ENCODE measurements at places on chromosomes 7 and 10.

DNA sequence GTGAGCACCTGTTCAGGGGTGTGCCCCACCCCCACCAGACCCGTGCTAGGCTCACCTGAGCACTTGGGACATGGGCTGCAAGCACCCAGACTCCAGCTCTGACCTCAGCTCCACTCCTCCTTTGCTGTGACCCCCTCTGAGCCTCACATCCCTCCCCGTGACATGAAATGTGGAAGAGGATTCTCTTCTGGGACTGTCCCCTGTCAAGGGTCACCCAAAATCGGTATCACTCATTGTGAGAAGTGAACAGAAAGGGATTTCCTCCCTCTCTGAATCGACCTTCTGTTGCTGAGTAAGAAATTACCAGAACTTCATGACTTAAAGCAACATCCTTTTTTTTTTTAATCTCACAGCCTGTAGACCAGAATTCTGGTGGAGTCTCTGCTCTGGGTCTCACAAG, 6.2 kb upstream of the CHST15 start:
- no peak for DNase-seq

GRCh38 chr10:120508393-120508792, 51.4 kb downstream of the PLPP4 start:
- no peak for DNase-seq

DNA sequence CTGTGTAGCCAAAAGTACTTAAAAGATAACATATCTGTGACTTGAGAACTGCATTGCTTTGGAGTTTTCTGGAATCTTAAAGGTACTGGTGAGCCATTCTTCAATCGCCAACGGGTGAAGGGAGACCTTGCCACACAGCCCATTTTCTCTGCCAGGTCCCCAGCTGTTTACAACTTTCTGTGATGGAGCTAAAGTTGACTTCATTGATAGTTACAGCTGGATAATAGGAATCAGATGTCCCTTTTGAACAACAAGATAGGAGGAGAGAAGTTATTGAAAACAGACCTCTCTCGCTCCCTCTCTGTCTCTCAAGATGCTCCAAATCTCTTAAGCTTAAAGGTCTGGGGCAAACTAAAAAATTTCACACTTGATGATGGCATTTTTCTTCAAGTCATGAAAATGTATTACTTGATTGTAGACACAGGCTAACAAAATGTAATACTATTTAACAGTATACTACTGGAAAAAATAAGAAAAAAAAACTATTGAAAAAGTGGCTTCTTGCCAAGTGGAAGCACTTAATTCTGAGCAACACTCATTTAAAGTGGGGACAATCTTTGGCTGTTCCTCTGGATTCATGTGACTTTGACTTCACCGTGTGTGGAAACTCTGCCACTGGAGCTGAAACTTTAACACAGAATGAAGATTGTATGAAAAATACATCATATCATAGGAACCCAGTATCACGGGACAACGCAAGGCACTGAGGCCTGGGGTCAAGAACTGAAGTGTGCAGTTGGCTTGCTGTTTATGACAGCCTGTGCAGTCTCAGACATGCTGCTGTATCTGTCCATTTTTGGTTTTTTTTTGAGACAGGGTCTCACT, 78.4 kb upstream of the AFAP1L2 start:
- DNase-seq, result no peak

- no peak for DNase-seq
Measured at GRCh38 chr7:85525676-85526075, 338.8 kb upstream of the SEMA3D start.

DNA sequence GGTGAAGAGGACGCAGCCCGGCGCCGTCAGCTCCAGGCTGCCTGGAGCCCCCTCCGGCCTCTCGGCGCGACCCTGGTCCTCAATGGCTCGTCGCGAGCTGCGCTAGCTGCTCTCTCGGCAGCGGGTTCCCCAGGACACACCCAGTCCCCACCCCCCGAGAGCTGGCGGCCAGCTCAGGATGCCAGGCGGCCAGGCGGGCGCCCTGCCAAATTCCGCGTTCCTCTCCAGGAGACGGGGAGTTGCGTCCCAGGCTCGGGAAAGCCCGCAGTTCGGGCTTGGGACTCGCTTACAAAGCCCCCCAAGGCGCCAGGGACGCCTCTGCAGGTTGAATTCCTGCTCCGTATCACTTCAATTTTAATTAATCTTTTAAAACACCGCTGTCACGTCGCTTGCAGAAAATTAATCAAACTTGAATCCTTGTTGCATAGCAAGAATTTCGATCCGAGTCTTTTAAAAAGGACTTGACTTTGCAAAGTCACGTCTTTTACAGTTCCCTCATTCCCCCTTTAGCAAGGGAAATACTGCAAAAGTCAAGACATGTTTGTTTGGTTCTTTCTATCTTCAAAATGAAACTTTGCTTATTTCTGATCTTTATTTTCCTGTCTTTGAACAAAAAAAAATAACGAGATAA, 28.2 kb downstream of the SKIDA1 start:
- no peak for DNase-seq

All from CD4-positive, alpha-beta T cell treated with Interleukin-2 at 100 ng/mL for 4 hours (primary cell).